ENCODE measurements at places on chromosomes 1 and 21.

DNA sequence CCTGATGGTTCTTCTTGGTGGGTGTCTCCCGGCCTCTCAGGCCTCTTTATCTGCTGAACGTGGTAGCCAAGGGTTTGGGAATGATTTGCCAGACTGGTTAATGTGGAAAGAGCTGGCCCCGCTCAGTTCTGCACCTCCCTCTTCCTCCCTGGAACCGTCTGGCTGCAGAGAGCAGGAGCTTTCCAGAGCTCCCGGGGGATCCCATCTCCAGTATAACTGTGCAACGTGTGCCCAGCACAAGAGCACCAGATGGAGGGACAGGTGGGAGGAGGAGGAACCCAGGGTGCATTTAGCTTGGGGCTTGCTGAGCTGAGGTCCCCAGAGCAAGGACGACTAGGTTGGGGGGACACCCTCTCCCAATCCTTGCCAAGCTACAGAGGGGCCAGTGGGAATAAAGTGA, 5.0 kb downstream of the TFF1 start:
- no peak for DNase-seq

- no peak for DNase-seq
Measured at GRCh38 chr21:43869486-43870325, 4.7 kb downstream of the AGPAT3 start.

GRCh38 chr1:208835781-208836180, 591.6 kb upstream of the PLXNA2 start:
- DNase-seq = no peak

DNA sequence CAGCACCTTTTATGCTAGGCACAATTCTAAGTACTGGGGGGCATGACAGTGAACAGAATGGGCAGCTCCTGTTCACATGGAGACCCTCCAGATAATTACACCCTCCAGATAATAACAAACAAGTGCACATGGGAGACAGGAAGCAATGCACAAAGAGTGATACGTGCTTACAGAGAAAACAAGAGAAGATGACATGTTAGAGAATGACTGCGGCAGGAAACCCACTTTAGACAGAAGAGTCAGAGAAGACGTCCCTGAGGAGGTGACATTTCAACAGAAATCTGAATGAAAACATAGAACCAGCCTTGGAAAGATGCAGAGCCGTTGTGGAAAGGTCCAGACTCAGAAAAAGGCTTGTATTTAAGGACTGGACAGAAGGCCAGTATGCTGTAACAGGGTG, 54.7 kb upstream of the ARTN start:
- DNase-seq = no peak

DNA sequence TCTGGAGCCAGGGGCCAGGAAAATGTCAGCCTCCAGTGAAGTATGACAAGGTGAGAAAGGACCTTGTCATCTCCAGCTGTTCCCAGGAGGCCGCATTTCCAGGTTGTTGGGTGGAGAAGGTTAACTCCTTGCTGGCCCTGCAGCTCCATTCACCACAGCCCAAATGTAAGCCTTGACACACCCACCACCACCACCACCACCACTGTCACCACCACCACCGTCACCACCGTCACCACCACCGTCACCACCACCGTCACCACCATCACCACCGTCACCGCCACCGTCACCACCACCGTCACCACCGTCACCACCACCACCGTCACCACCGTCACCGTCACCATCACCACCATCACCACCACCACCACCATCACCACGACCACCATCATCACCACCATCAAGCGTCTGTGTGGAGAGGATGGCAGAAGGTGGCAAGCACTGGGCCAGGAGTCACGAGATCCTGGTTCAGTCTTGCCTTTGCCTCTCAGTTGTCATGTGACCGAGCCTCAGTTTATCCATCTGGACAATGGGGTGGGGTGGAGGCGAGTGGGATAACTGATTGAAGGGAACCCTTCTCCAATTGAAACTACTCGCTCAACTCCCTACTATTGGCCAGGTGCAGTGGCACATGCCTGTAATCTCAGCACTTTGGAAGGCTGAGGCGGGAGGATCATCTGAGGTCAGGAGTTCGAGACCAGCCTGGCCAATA, 21.2 kb upstream of the FAM131C start:
- no peak for DNase-seq

- DNase-seq = no peak
Measured at GRCh38 chr1:246122071-246122470, 385.0 kb downstream of the SMYD3 start.

DNA sequence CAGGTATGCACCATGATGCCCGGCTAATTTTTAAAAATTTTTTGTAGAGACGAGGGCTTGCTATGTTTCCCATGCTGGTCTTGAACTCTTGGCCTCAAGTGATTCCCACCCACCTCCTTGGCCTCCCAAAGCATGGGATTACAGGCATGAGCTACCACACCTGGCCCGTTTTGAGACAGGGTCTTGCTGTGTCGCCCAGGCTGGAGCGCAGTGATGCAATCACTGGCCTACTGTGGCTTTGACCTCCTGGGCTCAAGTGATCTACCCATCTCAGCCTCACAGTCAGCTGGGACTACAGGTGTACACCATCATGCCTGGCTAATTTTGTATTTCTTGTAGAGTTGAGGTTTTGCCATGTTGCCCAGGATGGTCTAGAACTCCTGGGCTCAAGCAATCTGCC, 7.5 kb upstream of the SH3D21 start:
- DNase-seq = no peak

DNA sequence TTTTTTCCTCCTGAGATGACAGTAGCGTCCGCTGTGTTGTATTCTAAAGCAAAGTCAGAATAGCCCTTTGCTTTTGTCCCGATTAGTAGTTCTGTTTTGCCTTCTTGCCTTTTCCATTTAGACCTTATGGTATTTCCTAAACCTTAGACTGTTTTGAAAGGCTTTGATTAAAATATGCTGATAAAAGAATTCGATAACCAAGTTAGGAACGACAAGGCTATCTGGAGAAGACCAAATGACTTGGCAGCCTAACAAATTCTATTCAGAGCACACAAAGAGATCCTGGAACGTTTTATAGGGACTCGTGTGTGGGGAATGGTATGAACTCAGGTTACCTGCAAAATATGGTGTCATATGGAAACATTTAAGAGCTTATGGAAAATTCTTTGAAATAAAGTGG, 42.9 kb downstream of the NFIA start:
- no peak for DNase-seq

DNA sequence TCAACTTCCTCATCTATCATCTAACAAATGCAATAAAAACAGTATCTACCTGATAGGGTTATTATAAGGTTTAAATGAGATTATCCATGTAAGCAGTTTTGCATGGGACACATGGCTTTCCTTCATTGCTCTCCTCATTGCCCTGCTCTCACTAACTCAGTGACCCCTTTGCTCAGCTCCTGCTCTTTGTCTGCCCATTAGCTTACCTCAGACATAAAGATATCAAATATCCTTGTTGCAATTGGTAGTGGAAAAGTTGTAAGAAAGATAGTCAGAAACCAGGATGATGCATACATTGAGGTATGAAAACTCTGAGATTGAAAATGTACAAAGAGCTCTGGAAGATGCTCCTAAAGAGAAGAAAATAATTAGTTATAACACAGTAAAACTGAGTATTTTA, 89.8 kb downstream of the EVI5 start:
- DNase-seq = no peak

- DNase-seq = no peak
Measured at GRCh38 chr1:219507437-219507836, 105.5 kb downstream of the ZC3H11B start.

DNA sequence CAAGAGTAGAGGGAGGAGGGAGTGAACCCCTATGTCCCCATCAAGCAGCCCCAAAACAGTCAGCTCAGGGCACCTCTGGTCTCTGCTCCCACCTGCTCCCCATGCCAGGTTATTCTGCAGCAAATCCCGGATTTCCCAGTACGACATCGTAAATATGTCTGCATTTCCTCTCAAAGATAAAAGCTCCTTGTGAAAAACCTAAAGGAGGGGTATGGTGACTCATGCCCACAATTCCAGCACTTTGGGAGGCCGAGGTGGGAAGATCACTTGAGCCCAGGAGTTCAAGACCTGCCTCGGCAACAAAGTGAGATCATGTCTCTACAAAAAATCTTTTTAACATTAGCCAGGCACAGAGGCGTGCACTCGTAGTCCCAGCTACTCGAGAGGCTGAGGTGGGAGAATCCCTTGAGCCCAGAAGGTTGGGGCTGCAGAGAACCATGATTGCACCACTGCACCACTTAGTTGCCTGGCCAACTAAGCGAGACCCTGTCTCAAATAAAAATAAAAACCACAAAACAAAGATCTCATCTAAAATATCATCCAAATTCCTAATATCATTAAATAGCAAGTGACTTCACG, 7.1 kb downstream of the ACOT7 start:
- no peak for DNase-seq

- no peak for DNase-seq
Measured at GRCh38 chr21:39105341-39105765, 77.9 kb downstream of the PSMG1 start.

DNA sequence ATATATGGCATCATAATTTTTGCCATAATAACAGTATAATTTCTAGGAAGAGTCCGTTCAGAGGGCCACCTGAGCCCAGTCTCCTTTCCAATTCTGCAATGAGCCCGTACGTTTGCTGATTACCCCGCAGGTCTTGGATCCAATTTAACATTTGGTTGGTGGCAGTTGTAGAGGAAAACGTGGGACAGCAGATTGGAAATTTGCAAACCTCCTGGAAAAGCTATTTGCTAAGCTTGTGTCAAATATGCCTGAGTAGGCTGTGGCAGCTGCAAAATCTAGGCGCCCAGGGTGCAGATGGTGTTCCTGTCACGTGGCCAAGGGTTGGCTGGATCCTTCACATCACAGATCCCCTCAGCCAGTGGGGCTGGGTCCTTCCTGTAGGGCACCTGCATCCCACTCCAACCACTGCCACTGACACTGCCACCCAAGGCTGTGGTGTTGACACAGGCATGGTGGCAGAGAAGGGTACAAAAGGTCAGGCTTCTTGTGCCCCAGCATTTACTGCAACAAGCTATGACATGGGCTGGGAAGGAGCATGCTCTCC, 174.8 kb upstream of the SYT6 start:
- DNase-seq = no peak

GRCh38 chr1:193589597-193590040, 403.2 kb upstream of the B3GALT2 start:
- DNase-seq = no peak

- DNase-seq = peak; percentile 83
Measured at GRCh38 chr1:209651138-209651587, 1.1 kb downstream of the LAMB3 start.

- no peak for DNase-seq
Measured at GRCh38 chr1:113073479-113073950, 517 bp downstream of the LRIG2 start.

GRCh38 chr1:236395230-236395946, 1.3 kb downstream of the EDARADD start:
- peak; percentile 48 for DNase-seq

DNA sequence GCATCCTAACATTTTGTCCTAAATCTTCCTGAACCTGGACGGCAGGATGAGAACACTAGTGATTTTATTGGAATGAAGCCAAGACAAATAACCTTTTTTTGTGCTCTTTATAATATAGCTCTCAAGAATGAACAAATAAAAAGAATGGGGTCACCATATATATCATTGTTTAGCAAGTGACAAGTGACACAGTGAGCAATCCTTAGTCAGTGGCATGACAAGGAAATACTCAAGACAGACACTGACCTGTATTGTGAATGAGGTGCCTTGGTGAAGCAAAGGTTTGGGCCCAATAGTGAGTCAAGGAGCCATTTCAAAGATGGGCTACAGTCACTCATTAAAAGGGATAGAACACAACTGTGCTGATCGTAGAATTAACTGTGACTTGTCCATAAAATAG, 35.7 kb downstream of the PTGFR start:
- no peak for DNase-seq

DNA sequence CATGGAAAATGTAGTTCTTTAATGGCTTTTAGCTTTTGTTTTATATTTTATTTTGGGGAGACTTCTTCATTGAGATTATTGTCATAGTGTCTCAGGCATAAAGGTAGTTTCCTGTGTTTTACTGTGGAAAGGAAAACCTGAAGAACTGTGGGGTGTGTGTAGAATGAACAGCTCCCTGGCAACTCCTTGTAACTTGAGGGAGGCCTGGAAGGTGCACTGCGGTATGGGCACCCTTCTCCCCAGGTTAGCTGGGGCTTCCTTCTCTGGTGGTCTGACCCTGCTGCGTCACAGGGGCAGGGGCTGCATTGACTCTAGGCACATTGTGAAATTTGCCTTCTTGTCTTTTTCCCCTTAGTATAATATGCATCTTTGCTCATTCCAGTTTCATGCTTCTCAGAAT, 1.7 kb downstream of the ATP1B1 start:
- no peak for DNase-seq

DNA sequence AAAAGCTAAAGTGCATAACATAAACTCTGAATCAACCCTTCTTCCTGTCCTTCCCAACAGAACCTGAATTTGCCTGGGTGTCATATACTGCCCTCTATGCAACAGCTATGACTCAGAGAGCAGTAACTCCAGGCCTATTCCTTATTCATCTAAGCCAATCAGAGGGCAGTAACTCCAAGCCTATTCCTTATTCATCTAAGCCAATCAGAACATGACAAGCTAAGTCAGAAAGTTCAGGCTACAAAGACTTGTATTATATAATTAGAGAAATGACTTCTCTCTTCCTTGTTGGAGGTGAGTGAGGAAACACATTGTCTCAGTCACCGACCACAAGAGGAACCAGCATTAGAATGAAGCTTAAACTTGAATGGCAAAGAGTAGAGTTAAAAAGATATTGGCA, 26.2 kb upstream of the TADA1 start:
- no peak for DNase-seq

GRCh38 chr1:39395357-39395831, 96.0 kb upstream of the BMP8A start:
- no peak for DNase-seq

GRCh38 chr1:209641832-209642172, 10.4 kb downstream of the LAMB3 start:
- no peak for DNase-seq

DNA sequence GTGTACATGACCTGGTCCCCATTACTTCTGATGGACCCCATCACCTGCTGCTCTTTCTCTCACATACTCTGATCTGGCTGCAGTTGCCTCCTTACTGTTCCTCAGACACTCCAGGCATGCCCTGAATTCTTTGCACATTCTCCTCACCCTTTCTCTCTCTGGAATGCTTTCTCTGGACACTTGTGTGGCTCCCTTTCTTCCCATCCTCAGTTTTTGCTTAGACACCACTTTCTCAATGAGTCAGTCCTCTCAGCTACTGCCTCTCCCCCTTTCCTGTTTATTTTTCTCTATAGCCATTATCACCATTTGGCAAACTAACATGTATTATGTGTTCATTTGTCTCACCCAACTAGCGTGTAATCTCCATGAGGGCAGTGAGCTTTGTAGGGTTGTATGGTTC, 28.1 kb downstream of the PLXNA2 start:
- no peak for DNase-seq

- DNase-seq = no peak
Measured at GRCh38 chr1:52814465-52814864, 28.1 kb upstream of the ZYG11A start.

GRCh38 chr1:186195377-186195931, 179.6 kb downstream of the TPR start:
- DNase-seq = no peak

- DNase-seq = no peak
Measured at GRCh38 chr21:27104846-27105431, 138.1 kb upstream of the ADAMTS5 start.

- no peak for DNase-seq
Measured at GRCh38 chr1:154478013-154478412, 24.0 kb upstream of the TDRD10 start.

GRCh38 chr1:183896466-183897048, 91.6 kb downstream of the RGL1 start:
- DNase-seq = no peak

GRCh38 chr1:12383786-12384185, 154.0 kb downstream of the VPS13D start:
- no peak for DNase-seq

- DNase-seq = no peak
Measured at GRCh38 chr1:24189528-24189927, 2.4 kb upstream of the IFNLR1 start.
